ENCODE measurements at places on chromosomes 12 and 14. TPM values are rescaled to one million over a fixed set of nuclear protein-coding genes. Genes with fewer than 3 reads are reported as not detected.

CELA1 gene
- not detected for total RNA-seq

ANHX gene
- not detected for total RNA-seq

EIF2S3B gene
- total RNA-seq, result 0.62 TPM

OLR1 gene
- not detected for total RNA-seq

TMEM30B gene
- 2.1 TPM for total RNA-seq

TROAP gene
- 2.0 TPM for total RNA-seq

GALNT8 gene
- total RNA-seq, result 7.3 TPM

GPR132 gene
- total RNA-seq, result 94.5 TPM

All from CD4-positive, CD25-positive, alpha-beta regulatory T cell (primary cell).